ENCODE measurements at places on chromosomes 5 and 9. TPM values are rescaled to one million over a fixed set of nuclear protein-coding genes. Genes with fewer than 3 reads are reported as not detected.

Gene ABLIM3
- 14.3 TPM for total RNA-seq

Gene SET
- 595 TPM for total RNA-seq

Gene KIF4B
- total RNA-seq: 0.12 TPM

Gene CYLC2
- not detected for total RNA-seq

Gene KDM3B
- 65.1 TPM for total RNA-seq

Gene ADGRD2
- not detected for total RNA-seq

Gene LHX6
- 4.1 TPM for total RNA-seq

Gene PHF24
- 0.47 TPM for total RNA-seq

All from HCT116 (cell line).